Foreskin melanocyte (primary cell): ENCODE measurements at places on chromosomes 5 and 9.

- DNase-seq = no peak
Observed at GRCh38 chr5:5139336-5139776, 774 bp upstream of the ADAMTS16 start.

DNA sequence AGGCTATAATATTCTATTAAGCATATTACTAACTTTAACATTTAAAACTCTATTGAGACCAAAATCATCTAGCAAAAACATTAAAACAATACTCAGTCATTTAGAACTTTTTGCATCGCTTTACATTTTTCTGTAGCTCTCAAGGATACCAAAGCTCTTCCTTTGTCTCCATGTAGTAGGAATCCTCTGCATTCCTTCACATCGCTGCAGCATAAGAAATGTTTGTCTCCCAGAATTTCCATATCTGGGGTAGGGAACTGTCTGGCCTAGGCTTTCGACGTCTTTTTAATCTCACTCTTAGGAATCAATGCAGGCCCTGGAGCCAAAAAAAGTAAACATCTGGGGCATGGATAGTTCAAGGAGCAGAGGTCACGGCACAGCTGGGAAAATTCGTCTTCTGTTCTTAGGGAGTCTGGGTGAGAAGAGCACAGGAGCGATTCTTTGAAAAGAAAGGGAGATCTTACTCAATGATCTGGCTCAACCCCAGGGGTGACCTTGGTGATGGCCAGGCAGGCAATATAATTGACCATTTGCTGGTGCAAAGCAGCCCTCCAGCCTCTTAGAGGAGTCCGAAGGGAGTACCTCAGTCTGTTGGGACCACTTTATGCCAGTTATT, 23.2 kb upstream of the RAI14 start:
- no peak for DNase-seq

DNA sequence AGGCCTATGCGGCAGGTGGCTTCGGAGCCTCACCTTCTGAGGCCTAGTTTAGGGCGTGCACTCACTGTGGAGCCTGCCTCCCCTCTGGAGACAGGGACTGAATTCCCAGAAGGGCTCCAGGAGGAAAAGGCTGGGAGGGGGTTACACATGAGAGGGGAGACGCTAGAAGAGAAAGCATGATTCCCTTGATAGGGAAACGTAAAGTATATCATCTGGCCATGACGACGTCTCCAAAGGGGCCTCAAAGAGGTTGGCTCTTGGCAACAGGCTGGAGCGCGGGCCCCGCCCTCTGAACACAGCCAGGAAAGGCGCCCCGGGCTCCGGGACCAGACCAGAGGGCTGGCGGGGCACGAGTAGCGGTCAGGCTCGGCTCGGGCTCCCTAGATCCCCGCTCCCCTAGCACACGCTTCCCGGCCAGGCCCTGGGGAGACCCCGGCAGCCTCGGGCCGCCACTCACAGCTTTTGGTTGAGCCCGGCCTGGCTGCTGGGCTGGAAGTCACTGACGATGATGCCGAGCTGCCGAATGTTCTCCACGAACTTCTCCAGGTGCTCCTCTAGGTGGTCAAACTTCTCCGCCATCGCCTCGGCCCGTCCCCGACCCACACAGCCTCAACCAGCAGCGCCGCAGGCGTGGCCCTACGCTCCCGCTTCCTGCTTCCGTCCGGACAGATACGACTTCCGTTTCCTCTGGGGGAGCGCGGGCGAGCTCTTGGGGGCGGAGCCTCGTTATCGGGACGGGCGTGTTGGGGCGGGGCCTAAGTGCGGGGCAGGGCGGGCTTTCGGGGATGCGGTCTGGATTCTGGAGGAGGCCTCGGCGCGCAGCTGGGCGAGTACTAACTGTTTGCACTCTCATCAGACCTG, at the start of gene MED10:
Gene MED10, minus strand, starts transcription at position 643 of the 861 bp plus-strand sequence. Its CDS starts 64 bp downstream, at position 579.
- DNase-seq = peak; percentile 83

DNA sequence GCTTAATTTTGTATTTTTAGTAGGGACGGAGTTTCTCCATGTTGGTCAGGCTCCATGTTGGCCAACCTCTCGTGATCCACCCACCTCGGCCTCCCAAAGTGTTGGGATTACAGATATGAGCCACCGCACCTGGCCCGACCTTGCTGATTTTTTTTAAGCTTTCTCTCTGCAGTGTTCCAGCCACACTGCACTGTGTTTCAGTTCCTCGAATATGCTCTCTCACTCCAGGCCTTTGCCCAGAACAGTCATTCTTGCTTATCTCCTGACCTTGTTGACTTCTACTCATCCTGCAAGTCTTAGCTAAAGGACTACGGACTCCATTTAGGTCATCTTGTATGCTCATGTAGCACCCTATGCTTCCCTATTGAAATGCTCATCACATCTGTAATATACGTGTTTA, 3.3 kb downstream of the SNAPC3 start:
- DNase-seq = no peak

- no peak for DNase-seq
Observed at GRCh38 chr5:77499441-77499840, 7.3 kb upstream of the WDR41 start.

GRCh38 chr9:137164370-137165249, 5.2 kb downstream of the LRRC26 start:
- no peak for DNase-seq

DNA sequence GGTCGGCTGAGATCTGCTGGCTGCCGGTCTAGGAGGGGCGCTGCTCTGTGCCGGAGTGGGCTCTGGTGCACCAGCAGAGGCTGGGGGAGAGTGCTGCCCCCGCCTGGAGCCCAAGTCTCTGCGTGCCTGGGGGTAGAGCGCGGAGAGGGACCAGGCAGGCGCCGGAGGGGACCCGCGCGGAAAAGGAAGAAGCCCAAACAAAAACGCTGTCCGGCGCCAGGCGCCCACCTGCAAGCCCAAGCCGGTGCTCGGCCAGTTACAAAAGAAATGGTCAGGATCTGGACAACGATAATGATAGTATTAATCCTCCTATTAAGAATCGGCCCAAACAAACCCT, 571 bp upstream of the S1PR3 start:
- DNase-seq = no peak

- no peak for DNase-seq
Observed at GRCh38 chr5:90658620-90659019, 100.0 kb downstream of the ADGRV1 start.

- no peak for DNase-seq
Observed at GRCh38 chr9:108543251-108543778, 312.5 kb downstream of the ACTL7B start.

- DNase-seq = no peak
Observed at GRCh38 chr5:151041577-151042268, 21.3 kb downstream of the GPX3 start.

DNA sequence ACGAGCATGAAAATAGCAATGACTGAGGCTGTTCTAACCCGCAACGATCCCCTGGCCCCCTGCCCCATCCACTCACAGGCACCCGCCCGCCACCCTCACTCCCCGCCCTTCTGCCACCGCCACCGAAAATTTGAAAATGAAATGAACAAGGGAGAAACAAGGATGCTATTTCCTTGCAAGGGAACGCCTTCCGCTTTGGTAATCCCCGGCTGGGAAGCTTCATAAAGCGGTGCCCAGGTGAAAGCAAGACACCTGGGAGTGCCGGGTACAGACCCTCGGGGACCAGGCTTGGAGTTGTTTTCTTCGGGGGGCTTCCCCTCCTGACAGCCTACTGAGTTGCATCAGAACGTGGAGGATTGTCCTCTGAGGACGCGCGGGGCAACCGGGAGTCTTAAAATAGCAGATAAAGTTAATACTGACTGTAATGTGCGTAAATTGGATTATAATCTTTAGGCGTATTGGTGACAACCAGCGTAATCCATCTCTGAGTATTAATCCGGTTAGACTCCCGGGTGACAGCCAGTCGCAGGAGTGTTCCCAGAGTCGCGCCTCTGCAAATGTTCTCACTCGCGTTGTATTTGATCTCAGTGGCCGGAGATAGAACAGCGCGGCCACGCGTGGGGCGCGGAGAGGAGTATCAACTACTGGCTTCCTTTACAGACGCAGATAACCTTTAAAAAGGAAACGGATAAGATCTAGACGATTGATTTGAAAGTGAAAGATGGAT, 885 bp upstream of the MLLT3 start:
- no peak for DNase-seq

- DNase-seq = no peak
Observed at GRCh38 chr5:23332650-23333251, 174.7 kb upstream of the PRDM9 start.

- DNase-seq = no peak
Observed at GRCh38 chr5:66796305-66797292, 200.4 kb downstream of the MAST4 start.

GRCh38 chr5:131156385-131156784, 8.7 kb downstream of the HINT1 start:
- DNase-seq = no peak

DNA sequence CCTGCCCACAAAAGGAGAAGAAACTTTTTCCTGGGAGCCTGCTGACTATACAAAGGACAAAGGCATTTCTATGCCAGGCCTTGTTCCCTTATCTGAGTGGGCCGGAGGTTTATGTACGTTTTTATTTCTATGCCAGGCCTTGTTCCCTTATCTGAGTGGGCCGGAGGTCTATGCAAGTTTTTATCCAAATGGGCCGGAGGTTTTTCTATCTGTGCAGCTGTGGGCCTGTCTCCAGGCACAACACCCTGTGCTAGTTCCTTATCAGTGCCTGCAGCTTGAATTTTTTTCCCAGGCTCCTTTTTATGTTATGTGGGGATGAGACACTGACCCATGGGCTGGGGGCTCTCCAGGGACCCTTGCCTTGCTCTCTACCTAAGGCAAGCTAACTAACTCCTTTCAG, 5.5 kb downstream of the SLC25A2 start:
- no peak for DNase-seq

DNA sequence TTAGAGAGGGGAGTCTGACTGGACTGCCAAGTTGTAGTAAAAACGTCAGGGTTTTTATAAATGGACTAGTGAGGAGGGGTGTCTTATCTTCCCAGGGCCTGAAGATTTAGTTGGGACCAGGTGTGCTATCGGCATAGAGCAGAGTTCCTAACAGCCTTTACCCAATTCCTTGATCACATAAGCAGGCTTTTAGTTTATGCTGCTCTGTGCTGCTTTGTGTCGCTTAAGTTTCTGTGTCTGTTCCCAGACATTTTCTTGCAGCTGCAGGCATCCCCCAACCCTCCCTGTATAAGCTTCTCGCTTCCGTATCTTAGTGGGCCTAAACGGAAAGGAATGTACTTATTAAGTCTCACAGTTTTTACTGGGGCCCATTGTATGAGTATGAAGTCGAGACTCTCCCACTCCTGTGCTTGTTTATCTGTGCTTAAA, 2.6 kb upstream of the SMC5 start:
- no peak for DNase-seq

DNA sequence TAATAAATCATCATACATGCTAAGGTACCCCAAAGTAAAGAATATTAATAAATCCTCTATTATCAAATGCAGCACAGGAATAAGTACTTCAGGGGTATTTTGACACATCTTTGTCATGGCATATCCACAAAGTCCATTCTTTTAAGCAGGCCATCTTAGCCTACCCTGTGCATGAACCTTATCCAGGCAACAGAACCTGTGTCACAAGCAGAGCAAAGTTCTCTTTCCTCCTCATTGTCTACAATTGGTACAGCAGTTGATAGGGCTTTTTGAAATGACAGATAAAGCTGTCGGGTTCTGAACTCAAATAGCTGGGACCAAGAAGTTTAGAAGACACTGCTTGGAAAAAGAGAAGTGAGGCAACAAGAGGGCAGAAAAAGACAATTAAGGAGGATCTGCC, 30.8 kb upstream of the PURA start:
- DNase-seq = no peak

- DNase-seq = no peak
Observed at GRCh38 chr9:8558176-8558575, 758.6 kb upstream of the DMAC1 start.

DNA sequence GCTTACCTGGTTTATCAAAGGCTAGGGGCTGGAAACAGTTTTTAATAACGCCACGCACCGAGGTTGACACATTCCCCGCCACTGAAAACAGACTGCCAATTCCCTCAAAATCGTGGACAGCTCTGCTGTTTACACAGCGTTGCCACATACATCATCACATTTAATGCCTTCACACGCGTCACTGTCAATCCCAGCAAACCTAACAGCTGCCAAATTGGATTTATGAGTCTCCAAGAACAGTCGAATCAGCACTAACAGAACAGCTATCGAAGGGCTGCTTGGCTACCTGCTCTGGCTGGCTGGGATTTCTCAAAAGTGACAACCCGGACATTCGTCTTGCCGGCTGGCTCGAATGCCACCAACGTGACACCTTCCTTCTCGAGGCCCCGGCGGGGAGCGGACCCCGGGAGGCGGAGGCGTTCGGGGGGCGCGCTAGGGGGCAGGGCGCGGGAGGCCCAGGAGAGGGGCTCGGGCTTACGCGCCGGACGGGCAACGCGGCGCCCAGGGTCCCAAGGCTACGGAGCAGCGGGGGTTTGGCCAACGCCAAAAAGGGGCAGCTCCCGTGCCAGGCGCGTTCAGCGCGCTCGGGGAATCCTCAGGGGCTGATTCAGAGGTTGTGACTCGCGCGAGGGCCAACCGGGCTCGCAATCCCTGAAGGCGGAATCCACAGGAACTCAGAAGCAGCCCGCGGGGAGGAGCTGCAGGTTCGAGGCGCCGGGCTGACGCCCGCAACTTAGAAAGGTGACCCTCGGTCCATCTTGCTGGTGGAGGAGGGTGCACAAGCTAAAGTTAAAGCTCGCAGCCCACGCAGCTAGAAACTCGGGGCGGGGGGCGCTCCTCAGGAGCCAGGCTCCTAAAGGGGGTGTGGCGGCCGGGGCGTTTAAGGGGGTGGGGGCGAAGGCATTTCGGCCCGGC, 1.2 kb downstream of the CDC14B start:
- no peak for DNase-seq

GRCh38 chr5:135814316-135814715, 20.1 kb upstream of the SLC25A48 start:
- DNase-seq = no peak

GRCh38 chr9:110926828-110927487, 111.3 kb downstream of the LPAR1 start:
- no peak for DNase-seq

DNA sequence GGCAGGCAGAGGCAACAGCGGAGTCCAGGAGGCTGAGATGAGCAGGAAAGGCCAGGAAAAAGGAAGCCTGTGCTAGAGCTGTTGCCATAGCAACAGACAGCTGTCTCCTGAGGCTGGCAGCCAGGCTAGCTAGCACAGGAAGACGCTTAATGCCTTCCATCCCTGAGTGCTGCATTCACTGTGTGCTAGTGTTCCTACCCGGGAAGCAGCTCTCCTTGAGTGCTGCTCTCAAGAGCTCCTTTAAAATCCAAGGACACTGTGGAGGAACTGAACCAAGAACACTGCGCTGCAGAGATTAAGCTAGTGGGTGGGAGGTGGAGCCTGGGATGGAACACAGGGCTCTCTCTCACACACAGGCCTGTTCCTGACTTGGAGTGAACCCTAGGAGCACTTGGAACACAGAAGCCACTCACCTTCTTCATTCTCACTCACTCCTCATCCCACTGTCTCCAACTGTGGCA, 53.5 kb upstream of the IL7R start:
- peak; percentile 31 for DNase-seq

DNA sequence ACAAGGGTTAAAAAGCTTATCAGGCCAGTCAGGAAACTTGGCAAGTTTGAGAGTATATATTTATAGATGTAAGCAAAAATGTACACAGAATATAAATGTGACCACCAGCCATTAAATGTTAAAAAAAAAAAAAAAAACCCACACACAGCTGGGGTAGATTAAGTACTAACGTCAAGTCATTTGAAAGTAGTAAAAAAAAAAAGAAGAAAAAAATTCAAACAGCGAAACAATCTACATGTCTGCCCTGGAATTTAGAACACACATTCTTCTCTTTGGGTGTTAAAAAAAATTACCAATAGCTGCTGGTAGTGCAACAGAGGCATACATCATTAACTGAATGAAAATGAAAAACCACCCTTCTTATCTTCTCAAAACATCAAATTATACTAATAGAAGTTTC, 269.7 kb downstream of the MLLT3 start:
- DNase-seq = no peak
